ENCODE measurements at places on chromosomes 5 and 9.

DNA sequence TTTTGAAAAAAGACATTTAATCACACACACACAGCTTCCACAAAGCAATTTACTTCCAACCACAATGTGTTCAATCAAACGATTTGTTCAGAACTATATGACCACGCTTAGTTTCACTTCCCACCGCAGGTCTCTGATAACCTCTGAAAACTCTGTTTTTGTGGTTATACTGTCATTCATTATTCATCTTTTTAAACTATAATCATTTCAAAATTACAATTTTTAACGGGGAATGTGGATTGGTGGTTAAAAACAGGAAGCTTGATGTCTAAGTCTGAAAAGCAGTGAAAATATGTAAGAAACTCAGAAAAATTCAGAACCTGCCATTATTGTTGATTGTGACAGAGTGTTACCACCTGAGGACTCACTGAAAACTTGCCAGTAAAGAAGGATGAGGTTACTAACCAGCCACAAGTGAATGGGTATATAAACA is 12.7 kb upstream of the TMEM174 start:
- no peak for DNase-seq

- peak; percentile 35 for DNase-seq
Measured at GRCh38 chr5:28779161-28779754, 1740.9 kb upstream of the CDH9 start.

DNA sequence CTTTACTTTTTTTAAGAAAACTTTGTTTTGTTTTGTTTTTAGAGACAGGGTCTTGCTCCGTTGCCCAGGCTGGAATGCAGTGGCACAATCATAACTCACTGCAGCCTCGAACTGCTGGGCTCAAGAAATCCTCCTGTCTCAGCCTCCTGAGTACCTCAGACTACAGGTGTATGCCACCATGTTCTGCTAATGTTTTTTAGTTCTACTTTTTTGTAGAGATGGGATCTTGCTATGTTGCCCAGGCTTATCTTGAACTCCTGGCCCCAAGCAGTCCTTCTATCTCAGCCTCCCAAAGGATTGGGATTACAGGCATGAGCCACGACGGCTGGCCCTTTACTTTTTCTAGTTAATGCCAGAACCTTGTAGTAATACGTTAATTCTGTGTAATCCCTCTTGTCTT is 36.0 kb downstream of the IPO11 start:
- DNase-seq: no peak

DNA sequence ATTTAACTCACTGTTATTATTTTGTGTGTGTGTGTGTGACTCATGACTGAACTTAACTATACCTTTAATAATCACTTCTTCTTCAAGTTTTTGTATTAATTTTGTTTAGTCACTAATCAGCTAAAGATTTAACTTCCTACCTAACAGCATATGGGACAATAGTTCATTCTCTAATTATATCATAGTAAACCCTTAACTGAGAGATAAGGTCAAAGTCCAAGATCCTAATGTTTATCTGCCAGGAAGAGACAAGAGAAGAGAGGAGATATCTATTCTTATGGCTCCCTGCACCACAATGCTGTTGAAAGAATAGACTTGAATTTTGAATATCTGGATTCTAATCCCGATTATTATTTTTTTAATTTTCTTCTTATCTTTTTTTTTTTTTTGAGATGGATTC is 28.1 kb downstream of the FREM1 start:
- no peak for DNase-seq

DNA sequence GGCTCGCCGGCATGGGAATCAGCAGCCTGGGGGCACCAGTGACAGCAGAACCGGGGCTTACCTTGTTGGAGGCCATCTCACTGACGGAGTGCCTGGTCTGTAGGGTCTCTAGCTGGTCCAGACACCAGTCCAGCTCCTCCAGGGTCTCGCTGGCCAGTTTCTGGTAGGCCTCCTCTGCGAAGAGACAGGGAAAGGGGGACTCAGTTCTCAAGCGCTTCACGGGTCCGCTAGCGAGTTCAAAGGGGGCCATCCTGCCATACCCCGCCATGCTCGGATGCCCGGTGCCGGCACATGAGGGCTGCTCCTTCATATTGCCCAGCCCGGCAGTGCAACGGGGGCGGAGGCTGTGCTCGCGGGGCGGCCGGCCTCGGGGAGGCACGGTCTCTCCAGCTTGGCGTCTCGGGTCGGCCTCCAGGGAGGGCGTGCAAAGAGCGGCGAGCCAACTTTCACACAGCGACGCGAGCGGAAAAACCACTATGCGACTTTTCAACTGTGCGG is 456.0 kb downstream of the RAB3C start:
- no peak for DNase-seq

GRCh38 chr5:56639476-56639875 is 175.9 kb upstream of the MAP3K1 start:
- DNase-seq: no peak

- DNase-seq: no peak
Measured at GRCh38 chr9:70563431-70564204, 149.2 kb upstream of the KLF9 start.

- DNase-seq: no peak
Measured at GRCh38 chr5:171442287-171443042, 23.0 kb downstream of the FGF18 start.

- DNase-seq: no peak
Measured at GRCh38 chr5:22998362-22998761, 145.2 kb upstream of the CDH12 start.

DNA sequence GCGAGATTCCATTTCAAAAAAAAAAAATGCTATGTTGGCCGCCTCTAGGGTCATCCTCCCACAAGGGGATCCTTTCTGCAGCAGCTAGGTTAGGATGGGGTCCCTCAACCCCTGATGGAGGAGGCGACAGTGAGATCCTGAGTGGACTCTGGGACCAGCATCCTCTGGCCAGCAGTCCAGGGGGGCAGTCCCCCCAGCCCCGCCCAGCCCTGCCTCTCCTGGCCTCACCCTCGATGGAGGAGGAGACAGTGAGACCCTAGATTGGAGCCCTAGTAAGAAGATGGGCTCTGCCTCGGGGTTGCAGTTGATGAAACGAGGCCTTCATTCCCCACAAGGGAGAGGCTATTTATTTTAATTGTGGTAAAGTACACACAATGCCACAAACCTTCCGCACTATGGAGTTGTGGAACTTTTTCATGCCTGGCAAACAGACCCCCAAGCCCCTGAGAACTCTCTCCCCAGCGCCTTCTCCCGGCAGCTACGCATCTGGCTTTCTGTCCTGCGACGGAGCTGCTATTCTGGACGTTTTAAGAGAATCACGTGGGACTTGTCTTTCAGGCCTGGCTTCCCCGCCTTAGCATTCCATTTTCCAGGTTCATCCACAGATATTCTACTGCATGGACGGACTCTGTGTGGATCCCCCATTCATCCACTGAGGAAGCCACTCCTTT is 15.8 kb downstream of the VAV2 start:
- DNase-seq: no peak

GRCh38 chr5:40779561-40779960 is 18.6 kb downstream of the PRKAA1 start:
- no peak for DNase-seq

DNA sequence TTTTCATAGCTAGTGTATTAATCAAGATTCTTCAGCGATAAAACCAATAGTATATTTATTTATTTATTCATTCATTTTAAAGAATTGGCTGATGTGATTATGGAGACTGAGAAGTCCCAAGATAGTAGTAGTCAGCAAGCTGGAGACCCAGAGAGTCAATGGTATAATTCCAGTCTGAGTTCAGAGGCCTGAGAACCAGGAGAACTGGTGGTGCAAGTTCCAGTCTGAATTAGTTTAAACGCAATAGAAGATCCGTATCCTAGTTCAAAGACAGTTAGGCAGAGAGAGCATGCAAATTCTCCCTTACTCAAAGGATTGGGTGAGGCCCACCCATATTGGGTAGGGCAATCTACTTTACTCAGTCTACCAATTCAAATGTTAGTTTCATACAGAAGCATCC is 364.2 kb upstream of the RPS23 start:
- DNase-seq: no peak

DNA sequence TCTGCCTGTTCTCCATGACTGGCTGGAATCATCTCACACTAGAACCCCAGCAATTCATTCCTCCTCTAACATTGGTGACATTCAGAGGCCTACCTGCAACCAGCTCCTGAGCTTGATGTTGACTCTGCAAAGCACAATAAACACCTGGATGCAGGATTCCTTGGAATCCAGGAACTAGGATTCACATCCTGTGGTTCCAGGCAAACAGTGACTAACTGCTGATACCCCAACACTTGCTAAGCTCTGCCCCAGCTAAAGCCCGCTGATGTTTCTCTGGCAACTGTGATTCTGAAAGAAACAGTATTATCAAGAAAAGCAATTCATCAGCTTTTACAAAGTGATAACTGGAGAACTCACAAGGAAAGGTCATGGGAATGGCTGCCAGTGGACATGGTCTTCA is 29.2 kb downstream of the SUSD1 start:
- no peak for DNase-seq

DNA sequence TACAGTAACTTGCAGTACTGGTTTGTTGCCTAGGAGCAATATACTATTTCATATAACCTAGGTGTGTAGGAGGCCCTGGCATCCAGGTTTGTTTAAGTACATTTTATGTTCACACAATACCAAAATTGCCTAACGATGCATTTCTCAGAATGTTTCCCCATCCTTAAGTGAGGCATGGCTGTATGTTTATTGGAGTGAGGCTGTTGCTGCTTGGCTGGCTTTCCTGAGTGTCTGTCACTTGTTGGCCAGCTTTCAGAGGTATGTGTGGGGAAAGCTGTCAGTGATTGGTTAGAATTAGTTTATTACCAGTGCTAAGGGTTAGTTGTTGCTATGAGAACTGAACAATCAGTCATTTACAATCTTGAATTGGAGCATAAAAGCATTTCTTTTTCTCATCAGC is 154.1 kb upstream of the CDH12 start:
- no peak for DNase-seq

DNA sequence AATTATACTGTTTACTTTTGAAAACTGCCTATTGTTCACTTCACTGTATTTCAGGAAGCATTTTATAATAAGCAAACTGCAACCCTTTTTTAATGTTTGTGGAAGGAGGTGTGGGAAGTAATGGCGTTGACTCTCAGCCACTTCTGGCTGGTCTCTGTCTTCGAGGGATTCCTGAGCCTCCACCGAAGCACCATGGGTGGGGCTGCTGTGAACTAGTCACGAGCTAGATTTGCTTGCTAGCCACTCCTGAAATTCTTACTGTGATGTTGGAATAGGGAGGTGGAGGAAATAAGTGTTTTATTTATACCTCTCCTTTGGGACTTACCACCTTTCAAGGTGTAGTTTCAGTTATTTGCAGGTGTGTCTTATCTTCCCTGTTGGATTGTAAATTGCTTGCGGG is 26.8 kb downstream of the PIP5K1B start:
- no peak for DNase-seq

DNA sequence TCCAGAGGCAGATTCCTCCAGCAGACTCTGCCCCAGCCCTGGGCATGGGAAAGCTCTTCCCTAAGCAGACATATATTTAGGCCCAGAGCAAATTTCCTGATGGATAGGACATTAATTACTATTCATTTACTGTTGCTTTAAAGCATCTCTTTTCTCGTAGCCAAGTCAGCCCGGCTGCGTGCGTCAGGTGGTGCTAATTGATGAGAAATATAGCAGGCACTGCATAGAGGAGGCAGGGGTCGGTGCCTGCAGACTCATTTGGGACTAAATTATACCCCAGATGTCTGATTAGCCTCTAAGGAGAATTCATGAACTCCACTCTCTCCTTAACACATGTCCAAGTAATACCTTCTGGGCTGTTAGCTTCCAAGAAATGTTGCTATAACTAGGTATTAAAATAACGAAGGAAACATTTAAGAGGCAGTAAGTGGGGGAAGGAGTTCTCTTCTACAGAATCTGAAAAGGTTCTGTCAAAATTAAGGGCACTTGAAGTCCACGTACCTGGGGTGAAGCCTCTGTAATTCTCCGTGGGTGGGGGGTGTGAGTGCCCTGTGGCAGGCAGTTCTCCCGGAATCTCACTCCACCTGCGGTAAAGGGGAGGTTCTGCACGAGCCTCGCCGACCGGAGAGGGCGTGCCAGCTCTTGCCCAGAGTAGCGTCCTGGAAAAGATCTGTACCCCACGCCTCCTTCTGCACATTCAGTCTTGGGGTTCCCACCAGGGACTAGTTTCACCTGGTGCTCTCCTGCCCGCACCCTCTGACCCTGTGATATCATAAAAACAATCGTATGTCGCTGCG is 115.9 kb upstream of the FCN2 start:
- no peak for DNase-seq

GRCh38 chr5:157278319-157279037 is 12.6 kb downstream of the CYFIP2 start:
- DNase-seq: no peak

- DNase-seq: no peak
Measured at GRCh38 chr5:161064297-161064696, 212.3 kb upstream of the ATP10B start.

GRCh38 chr5:5139336-5139776 is 774 bp upstream of the ADAMTS16 start:
- no peak for DNase-seq

DNA sequence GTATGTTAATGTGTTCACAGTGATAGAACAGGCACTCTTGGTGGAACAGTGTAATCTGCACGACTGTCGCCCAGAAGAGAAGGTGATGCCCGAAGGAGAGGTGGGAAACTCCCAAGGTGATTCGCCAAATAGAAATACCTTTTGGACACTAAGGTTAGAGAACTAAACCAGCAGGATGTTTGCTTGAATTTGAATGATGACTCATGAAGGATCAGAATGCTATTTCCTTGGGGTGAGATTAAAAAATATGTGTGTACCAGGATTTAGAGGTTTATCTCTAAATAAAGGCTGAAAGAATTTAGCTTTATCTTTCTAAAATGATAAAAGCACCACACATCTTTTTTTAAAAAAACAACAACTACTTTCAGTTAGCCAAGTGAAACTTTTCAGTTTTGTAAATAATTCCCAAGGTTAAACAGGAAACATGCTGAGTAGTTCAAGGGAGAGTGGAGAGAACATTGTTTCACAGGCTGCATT is 297.4 kb upstream of the TAS2R1 start:
- DNase-seq: no peak

- no peak for DNase-seq
Measured at GRCh38 chr5:170525470-170526211, 21.8 kb downstream of the KCNIP1 start.

DNA sequence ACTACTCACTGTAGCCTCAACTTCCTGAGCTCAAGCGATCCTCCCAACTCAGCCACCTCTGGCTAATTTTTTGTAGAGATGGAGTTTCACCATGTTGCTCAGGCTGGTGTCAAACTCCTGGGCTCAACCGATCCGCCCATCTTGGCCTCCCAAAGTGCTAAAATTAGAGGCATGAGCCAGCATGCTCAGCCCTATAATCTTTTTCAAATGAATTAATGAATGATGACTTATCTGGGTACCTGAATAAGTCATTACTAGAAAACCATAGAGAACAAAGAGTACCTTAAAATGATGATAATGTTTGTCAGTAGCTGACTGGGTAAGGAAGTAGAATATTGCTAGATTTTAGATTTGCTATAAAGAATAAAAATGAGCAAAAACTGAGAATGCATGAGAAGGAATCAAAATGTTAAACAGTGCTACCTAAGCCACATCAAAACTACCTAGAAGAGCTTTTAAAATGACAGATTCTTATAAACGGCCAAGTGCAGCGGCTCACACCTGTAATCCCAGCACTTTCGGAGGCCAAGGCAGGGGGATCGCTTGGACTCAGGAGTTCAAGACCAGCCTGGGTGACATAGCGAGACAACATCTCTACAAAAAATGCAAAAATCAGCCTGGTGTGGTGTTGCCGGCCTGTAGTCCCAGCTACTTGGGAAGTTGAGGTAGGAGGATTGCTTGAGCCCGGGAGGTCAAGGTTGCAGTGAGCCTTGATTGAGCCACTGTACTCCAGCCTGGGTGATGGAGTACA is 13.6 kb downstream of the FNBP1 start:
- DNase-seq: no peak

Measured in ACHN (cell line).